ENCODE measurements at places on chromosomes 16 and 17.

GRCh38 chr17:70521821-70522256 is 352.5 kb downstream of the KCNJ2 start:
- DNase-seq = peak; percentile 29

GRCh38 chr17:75919611-75920010 is 14.9 kb upstream of the MRPL38 start:
- no peak for DNase-seq

DNA sequence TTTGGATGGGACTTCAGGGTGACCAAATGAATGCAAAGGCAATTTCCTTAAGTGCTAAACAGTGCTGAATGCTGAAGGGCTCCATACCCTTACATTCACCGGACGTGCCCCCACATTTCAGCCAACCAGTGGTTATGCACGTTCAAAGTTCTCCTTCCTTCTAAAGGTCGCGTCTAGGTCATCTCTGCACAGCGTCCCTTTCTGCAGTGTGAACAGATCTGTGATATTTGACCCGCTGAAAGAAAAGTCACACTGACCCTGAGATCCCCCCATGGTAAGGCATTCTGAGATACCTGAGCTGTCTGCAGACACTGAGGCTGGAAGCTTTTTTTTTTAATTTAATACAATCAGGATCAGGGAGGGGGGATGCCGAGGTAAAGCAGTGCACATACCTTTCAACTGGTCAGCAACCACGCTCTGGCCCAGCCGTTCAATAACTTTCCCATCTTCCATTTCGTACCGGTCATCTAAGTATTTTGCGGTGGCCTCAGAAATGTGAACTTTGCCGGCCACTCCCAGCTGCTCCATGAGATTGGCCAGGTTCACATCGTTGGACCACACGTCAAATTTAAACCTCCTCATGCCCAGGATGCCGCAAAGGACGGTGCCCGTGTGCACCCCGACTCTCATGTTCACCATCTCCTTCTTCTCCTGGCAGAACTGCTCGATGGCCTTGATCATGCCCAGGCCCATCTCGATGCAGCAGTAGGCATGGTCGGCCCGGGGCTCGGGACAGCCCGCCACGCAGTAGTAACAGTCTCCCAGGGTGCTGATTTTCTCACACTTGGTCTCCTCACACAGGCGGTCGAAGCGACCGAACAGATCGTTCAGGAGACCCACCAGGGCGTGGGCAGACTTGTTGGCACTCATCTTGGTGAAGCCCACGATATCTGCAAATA is 2.6 kb downstream of the ADCY9 start:
- DNase-seq = no peak

DNA sequence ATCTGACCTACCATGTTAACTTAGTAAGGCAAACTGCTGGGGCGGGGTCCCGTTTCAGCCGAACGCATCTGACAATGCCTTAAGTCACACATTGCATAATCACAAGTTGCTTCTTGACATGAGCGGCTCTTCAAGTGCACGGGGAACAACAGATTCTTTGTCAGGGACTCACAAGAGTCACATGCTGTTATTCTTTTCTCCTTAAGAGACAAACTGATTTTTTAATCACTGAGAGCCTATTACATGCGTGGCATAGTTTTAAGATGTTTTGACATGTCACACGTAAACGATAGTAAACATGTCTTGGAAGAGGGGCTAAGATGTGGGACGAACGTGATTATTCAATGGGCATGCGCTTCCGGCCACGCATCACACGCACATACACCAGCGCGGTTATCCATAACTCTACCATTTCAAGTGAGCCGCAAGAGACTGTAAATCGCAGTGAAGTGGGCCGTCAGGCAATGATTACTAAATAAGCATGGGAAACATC is 63.4 kb downstream of the ADCY9 start:
- peak; percentile 28 for DNase-seq

GRCh38 chr16:1771188-1771863 is at the start of gene NME3:
TSS of gene NME3 (minus strand) at chr16:1771543. CDS start at chr16:1771534, 9 bp downstream.
- peak; percentile 21 for DNase-seq

GRCh38 chr17:38456031-38456815 is 28.0 kb downstream of the ARHGAP23 start:
- no peak for DNase-seq

DNA sequence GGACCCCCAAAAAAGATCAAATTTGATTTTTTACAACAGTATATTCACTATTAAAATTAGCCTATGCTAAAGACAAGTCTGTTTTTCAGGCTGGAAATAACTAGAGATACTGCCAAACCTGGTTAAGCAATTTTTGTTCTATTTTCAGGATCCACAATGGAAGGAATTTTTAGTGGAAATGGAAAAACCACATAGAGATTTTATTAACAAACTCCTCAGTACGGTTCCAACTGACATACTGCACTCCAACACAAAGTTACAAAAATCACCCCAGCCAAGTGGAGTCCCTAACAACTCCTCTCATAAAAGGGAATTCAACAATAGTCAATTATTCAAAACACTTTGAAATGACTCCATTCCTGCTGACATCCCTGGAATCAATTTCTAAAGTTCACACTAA is 101.6 kb upstream of the TOB1 start:
- DNase-seq = no peak

GRCh38 chr17:633641-634101 is 81.0 kb downstream of the VPS53 start:
- no peak for DNase-seq

- no peak for DNase-seq
These were observed 3.6 kb upstream of the FBXO47 start for GRCh38 chr17:38970804-38971203.

DNA sequence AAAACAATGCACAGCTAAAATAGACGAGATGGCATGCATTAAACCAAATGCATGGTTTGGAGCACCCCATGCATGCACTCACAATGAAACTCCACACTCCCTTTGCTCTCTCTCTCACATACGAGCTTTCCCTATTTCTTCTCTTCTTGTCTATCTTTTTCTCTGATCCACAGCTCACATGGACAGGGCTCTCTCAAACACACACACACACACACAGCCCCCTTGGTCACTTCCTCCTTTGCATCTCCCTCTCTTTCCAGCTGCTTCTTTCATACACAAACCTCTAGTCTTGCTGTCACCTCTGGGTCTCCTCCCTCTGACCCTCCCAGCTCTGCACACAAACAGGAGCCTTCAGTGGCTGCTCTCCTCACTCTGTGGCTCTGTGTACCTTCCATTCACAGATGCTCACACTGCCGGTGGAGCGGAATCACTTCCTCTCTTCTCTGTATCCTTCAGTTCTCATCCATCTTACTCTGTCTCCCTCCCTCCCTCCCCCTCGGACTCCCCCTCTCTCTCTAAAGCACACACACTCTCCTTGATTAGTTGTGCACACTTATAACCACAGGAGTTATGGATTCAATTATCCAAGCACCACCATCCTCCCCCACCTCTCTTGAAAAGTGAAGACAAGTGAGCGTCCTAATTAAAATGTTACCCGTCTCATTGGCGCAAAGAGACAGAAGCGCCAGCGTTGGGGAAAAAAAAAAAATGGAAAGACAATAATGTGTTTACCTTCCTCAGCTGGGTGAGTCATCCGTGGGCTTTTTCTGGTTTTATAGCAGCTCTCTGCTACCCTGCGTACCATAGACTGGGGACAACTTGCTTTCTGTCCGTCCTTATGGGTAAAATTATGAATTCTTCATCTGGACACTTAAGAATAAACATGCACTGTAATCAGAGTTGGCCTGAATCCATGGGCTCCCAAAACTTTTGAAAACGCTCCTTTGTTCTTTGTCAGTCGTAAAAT is 90.8 kb downstream of the SHISA6 start:
- no peak for DNase-seq

DNA sequence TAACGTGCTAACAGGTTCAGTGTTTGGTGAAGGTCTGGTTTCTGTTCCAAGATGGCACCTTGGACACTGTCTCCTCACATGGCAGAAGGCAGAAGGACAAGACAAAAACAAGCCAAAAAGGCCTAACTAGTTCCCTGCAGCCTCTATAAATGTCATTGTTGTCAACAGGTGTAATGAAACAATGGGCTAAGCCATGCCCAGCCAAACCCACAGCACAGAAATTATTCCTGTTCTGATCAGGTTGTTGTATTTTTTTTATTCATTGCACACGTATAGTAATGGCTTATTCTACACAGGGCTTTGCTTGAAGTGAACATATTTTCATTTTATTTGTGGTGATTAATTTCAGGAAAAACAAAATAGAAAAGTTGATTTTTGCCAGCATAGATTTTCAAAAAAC is 16.1 kb upstream of the NUP93 start:
- no peak for DNase-seq

GRCh38 chr16:11257131-11257938 is 1.3 kb upstream of the SOCS1 start:
- DNase-seq = peak; percentile 73

- DNase-seq = no peak
These were observed 4.8 kb upstream of the SHISA9 start for GRCh38 chr16:12896562-12896961.

DNA sequence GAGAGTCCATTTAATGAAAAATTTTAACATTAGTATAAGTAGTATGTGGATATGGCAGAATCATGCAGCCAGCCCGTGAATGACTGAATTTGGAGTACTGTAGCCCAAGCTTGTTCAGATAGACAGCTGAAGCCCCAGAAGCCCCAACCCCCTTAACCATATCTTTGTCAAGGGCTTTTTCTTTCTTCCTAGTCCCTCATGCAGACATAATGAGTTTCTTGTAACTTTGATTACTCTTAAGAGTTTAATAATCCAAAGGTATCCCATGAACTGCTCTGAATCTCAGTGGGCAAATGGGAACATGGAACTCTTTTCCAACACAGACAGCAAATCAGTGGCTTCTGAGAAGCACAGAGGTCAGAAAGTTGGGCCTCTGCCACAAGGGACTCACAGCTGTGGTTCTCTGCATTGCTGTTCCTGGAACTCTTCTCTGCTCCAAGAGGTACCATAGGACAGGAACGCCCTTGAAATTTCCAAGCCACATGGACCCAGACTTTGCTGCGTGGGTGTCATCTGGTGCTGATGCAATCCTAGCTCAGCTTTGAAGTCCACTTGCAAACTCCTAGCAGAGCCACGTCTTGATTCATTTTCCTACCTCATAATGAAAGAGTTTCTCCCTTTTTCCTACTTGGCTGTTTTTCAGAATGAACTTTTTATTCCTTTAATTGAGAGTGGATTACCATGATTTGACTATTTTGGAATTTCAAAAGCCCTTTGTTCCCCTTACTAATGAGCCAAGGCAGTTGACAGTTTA is 18.1 kb downstream of the LYRM1 start:
- no peak for DNase-seq

DNA sequence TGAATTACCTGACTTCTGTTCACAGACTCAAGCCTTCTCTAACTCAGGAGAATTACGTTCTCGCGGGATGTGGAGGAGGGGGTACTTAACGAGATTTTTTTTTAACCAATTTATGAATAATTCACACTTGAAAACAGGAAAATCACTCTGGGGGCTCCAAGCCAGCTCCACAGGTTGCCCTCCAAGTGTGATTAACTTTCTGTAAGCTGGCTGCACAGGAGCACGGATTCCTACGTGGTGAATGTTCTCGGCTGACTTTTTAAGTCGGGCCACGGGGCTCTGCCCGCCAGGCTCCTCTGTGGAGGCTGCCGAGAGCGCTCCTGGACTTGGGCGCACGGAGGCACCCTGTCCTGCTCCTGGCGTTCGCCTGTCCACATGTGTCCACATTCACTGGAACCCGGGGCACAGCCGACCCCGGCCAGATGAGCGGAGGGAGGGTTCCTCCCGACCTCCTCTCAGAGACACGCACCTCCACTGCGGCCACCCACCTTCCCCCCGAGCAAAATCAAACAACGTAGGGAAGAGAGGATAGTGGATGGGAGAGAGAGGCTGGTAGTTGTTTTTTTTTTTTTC is 147.1 kb upstream of the CHMP6 start:
- DNase-seq = no peak

DNA sequence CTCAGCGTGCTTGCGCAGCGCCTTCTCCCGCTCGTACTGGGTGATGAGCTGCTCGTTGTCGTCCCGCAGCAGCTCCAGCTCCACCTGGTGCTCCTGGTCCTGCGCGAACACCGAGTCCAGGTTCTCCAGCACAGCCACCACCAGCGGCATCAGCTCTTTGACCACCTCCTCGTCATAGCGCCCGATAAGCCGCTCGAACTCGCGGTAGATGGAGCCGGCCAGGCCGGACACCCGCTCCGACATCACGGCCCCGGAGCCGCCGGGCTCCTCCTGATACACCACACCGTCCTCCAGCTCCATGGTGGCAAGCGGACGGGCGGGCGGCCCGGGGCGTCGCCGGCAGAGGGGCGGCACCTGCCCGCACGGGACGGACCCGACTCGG is 320 bp downstream of the SPAG9 start:
- DNase-seq = no peak

DNA sequence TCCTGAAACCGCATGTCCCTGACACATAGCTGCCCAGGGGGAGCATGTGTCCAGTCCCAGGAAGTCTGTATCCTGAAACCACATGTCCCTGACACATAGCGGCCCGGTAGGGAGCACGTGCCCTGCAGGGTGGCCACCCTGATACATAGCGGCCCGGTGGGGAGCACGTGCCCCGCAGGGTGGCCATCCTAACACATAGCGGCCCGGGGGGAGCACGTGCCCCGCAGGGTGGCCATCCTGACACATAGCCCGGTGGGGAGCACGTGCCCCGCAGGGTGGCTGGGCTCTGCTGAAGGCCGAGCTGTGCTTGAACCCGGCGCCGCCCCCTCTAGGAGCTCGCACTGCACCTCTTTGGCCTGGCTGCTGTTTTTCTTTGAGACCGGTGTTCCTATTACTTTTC is 18.7 kb upstream of the RPL13 start:
- no peak for DNase-seq

DNA sequence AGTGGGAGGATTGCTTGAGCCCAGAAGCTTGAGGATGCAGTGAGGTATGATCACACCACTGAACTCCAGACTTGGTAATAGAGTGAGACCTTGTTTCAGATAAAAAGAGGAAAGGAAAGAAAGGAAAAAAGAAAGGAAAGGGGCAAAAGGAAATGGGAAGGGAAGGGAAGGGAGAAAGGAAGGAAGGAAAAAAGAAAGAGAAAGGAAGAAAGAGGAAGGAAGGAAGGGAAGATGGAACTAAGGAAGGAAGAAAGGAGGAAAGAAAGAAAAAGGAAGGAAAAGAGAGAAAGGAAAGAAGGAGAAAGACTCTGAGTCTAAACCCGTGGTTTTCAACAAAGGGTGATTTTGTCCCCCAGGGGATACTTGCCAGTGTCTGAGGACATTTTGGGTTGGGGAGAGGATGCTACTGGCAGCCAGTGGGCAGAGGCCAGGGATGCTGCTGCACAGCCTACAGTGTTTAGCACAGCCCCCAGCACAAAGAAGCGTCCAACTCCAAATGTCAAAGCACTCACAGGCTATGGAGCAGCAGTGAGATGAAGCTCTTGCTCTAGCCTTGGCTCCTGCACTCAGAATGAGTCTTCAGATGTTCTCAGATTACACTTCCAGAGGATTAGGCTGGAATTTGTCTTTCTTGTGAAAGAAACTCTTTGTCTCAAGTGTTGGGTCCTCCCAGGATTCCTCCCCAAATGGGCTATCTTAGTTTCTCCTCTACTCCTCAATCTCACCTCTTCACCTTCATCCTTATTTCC is 64.2 kb downstream of the BMERB1 start:
- DNase-seq = no peak

- DNase-seq = no peak
These were observed 10.4 kb upstream of the HERPUD1 start for GRCh38 chr16:56921571-56921970.
